ENCODE measurements at places on chromosomes 13 and 19.

DNA sequence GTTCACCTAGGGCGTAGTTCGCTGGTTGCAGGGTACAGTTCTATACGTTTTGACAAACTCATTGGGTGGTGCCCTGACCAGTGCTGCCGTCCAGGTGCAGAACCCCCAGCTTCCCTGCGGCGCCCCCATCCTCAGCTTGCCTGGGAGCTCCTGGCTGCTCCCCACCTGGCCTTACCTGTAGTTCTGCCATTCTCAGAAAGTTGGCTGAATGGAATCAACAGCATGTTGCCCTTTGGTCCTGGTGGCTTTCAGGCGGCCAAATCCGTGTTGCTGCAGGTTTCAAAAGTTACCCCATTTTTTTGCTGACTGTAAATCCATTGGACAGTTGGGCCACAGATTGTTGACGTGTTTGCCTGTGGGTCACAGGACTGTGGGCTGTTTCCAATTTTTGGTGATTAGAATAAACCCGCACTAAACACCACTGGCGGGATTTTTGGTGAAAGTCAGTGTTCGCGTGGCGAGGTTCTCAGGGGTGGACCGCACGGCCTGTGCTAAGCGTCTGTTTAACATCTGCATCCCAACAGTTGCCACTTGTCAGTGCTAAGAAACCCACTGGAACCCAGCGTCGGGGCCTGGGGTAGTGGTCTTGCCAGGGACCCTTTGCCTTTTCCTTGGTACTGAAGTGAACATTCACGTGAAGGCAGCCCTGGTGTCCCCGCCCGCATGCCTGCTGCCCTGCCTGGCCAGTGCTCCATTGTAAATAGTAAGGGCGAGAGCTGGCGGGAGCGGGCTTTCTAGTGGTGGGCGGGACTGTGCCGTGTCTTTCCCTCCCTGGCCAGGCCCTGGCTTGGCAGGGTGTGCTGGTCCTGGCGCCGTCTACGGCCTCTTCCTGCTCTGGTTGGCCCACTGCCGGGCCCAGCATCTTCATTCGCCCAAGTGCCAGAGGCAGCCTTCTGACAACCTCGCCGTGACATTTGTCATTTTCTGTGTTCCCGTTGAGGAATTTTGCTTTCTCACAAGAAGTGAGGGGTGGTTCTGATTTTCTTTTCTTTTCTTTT lies 3.3 kb downstream of the DOT1L start:
- no peak for DNase-seq

DNA sequence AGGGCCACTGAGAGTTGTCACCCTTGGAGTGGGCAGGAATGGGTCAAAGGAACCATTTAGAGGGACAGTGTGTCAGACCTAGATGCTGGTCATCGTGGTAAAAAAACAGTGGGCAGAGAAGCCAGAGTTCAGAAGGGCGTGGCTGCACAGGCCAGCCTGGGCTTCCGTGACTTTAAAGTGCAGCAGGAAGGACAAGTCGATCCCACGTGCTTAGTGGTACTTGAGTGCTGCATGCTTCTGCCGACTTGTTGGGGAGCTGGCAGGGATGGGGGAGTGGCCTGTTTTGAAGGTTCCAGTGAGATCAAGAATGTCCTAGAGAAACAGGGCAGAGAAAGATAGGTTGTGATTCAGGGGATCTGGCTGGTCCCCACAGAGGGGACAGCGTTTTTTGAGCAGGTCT lies 17.0 kb downstream of the LYL1 start:
- DNase-seq: no peak

- DNase-seq: no peak
These were observed 167.1 kb downstream of the LMO7 start for GRCh38 chr13:75803164-75803611.

DNA sequence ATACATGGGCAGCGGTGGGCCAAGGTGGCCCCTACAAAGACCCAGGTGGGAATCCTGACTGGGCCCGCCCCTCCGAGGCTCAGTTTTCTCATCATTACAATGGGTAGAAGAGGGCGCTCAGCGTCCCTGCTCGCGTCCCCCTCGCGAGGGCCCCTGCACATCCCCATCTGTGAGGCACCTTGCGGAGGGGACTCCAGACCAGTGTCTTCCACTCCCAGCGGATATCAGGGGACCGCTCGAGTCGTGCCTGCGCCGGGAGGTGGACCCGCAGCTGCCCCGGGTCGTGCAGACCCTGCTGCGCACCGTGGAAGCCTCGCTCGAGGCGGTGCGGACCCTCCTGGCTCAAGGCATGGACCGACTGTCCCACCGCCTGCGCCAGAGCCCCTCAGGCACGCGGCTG lies 15.3 kb upstream of the COLGALT1 start:
- DNase-seq: no peak

DNA sequence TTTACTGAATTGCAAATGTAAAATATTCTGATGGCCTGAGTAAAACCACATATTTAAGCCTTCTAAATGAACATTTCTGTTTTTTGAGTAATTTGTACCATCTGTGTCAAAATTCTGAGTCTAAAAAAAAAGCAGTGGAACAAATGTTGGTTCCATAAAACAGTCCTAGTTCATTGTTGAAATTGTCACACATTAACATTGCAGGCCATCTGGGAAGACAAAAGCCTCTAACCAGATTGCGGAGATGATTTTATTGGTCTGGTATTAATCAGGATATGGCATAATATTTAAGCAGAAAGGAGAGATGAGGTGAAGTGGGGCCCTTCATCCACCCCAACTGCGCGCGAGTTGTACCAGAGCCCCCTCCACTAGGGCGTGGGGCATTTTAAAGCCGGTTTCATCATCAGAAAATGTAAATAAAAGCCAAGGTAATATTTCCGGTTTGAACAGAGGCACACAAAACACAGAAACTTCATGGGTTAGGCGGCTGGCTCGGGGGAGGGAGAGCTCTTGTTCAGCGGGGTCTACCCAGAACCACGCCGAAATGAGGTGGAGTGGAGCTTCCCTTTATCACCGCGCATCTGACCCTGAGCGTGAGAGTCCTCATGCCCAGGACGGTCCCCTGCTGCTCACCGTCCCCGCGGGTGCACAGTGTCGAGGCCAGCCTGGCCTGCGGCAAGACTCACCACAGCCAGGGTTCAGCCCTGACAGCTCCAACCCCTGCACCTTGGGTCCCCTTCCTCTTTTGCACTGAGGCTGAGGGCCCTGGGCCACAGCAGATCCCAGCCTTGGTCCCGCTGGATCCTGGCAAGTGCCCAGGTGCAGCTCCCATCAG lies 169.2 kb downstream of the URI1 start:
- DNase-seq: no peak

GRCh38 chr13:40304391-40304790 lies 362.1 kb downstream of the FOXO1 start:
- DNase-seq: no peak

DNA sequence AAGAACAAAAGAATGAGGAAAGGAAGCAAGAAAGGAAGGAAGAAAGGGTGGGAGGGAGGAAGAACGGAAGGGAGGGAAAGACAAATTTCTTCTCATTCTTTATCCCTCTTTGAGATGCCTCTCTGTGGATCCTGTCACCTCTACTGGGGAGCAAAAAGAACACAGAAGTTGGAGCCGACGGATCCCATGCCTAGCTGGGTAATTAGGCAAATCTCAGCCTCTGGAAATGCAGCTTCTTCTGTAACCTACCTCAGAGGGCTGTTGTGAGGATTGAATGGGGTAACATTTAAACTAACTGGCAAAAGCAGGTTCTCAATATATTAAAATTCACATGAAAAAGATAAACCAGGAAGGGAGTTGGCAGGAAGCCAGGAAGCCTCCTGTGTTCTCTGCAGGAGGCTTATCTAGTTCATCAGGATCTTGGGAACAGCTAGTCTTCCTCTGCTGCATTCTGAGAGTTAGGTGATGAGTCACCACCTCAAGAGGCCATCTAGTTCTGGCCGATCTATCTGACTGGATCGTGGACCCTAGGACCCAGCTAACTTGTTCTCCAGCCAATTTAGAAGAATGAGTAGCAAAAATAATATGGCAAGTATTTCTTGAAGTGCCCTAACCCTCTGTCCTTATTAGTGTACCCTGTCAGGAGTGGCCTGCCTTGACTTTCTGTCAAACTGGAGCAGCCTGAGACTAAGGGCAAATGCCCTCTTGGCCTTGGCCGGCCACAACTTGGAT lies 15.2 kb upstream of the CPB2 start:
- no peak for DNase-seq

DNA sequence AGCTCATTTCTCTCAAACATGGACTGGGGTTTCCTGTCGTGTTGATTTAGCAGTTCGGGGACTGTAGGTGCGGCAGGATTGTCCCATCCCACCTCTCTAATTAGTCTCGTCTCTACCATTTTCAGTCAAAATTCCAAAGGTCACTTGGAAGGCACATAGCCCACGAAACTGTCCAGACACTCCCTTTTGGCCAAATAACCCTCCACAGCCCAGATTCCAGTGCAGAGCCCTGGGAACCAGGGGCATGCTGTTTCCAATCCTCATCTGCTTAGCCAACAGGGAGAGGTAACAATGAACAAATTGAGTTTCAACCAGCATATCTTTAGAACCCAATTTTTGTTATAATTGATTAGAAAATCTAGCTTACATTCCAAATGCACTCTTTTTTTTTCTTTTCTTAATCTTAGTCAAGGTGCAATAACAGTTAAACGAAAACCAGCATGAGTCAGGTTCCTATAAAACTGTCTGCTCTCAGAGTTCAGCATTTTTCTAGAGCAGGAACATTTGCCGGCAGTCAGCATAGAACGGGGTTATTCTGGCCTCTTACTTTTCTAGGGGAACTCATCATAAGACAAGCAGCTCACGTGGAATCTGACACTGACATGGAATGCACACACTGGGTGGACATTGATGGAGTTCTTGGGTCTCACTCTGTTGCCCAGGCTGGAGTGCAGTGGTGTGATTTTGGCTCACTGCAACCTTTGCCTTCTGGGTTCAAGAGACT lies 14.4 kb upstream of the CEBPA start:
- DNase-seq: no peak

DNA sequence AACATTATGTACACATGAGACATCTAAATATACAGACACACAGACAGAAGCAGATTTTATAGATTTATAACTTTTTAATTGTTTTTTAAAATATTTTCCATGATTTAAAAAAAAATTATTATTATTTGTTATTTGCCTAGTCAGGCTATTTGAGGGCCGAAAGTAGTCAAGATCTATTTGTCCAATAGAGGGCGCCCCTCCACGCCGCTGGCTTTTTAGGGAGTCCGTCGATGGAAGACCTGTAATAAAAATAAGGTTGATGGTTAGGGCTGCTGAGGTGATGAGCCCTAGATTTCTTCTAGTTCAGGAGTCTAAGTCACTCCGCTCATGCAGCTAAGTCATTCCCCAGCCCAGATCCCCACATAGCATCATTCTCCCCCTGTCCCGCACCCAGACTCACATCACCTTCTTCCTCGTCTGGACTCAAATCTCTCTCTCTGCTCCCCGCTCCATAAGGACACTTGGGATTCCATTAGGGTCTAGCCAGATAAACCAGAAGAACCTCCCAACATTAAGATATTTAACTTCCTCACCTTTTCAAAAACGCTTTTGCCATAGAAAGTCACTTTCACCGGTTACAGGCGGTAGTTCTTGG lies 33.9 kb upstream of the CEACAM21 start:
- DNase-seq: no peak

- DNase-seq: no peak
These were observed 824 bp upstream of the ZNF331 start for GRCh38 chr19:53537121-53537520.

DNA sequence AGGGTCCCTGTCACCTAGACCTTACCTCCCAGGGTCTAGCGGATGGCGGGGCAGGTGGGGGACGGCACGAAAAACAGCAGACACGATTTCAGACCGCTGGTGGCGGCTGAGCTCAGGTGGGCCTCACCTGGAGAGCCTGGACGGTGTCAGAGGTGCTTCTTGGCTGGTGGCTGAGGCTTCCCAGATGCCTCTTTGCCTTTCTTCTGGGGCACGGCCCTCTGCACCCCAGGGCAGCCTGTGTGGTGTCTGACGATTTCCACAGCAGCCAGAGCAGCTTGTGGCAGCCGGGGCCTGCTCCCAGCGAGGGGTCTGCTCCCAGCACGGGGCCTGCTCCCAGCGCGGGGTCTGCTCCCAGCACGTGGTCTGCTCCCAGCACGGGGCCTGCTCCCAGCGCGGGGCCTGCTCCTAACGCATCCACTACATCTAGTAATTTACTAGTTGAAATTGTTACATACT lies 66.7 kb downstream of the ATP11A start:
- DNase-seq: no peak

All from HFF-Myc (cell line).